SK-N-SH (cell line): ENCODE measurements at places on chromosomes 3 and 15.

DNA sequence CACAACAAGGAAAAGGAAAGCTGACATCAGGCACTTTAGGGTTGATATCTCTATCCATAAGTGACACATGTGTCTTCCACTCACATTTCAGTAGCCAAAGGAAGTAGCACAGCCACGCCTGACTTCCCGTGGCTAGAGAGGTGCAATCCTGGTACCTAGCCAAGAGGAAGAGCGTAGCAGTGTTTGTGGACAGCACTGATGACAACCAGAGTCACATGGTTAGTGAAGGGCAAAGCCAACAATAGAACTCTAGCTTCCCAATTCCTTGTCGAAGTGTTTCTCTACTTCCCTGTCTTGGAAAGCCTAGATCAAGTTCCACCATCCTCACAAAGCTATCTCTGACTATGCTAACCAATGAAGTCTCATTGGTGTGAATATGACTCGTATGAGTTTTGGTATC is 189.2 kb downstream of the RSL24D1 start:
- DNase-seq, result no peak

DNA sequence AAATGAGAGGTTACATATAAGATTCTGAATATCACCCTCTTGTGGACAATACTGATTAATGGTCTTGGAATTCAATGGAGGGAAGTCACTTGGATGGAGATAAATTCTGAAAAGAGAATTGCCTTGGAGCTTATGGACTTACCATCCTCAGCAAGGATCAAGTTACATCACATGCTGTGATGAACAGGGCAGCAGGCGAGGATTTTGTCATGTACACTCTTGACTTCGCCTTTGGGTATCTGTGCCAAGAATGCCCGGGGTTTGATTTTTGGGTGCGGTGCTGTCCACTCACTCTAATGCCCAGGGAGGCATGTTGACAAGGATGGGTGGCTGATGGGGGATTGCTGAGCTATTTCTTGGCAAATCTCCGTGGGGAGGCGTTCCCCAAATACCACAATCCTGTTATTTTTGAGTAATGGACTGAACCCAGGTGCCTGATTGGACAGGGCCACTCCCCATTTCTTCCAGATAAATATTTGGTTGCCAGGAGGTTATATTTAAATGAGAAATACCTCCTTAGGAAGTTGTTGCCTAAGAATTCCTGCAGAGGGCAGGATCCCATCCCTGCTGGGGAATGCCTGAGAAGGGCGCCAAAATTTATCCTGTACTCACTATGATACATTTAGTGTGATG is 96.3 kb downstream of the TPRG1 start:
- DNase-seq, result no peak

DNA sequence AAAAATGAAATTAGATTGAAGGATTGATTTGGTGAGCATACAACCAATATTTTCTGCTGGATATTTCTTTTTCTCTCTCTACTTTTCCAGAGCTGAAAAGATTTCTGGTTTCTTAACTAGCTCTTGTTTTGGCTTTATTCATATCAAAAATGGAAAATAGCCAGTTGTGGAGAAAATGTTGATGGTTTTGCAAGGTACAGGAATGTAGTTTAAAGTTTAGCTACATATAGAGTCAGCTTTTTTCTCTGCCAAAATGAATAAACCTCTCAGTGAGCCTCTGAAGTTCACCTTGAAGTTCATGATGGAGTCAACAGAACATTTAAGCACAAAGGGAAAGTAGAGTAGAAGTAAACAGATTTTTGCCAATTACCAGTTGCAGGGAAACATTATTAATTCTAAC is 720.5 kb upstream of the ALCAM start:
- DNase-seq, result no peak

GRCh38 chr15:93195109-93195508 is 106.1 kb upstream of the RGMA start:
- no peak for DNase-seq

DNA sequence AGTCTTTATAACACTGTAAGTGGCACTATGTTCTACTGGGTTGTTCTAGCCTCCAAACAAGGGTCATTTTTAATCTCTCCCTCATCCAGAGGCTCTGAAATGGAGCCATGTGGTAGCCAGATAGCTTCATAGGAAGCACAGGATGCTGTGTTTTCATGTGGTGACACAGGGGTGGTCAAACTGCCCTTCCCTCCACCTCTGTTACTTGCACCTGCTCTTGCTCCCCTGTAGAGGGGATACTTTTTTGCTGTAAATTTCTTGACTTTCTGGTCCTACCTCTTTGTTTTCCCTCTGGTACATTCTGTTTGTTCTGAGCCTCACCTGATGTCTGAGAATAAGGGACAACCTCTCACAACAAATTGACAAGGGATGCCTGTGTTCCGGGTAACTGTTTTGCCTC is 76.8 kb downstream of the EPHB1 start:
- DNase-seq, result no peak

DNA sequence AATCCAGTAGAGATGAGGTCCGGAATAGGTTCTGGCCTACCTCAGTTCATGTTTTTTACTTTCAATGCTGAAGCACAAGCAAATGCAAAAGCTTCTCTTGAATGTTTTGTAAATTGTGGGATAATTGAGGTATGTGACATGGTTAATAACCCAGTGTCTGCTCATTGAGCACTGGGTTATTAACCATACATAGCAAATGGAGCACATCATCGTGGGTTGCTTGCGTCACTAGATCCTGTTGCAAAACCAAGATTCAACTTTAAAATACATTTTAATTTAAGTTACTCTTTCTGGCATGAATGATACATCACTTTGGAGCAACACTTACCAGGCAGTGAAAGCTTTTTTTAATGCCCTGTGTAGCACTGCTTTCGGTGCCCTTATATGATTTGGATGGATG is 165.6 kb downstream of the IGF1R start:
- DNase-seq, result no peak

DNA sequence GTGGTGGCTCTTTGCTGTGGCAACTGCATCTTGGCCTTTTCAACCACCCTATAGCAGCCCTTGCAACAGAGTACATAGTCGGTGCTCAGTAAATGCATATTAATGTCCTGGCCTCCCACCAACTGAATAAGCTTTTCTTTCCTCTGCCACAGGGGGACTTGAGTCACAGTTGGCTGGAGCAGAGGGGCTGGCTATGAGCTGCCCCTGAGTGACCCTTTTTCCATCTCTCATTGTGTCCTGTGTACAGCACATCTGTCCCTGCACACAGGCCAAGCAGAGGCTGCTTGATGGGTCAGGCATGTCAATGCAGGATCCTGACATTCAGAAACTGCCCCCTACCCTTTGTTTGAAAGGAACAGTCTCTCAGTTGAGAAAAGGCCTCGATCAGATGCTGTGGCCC is 22.4 kb downstream of the SPSB4 start:
- DNase-seq, result no peak

DNA sequence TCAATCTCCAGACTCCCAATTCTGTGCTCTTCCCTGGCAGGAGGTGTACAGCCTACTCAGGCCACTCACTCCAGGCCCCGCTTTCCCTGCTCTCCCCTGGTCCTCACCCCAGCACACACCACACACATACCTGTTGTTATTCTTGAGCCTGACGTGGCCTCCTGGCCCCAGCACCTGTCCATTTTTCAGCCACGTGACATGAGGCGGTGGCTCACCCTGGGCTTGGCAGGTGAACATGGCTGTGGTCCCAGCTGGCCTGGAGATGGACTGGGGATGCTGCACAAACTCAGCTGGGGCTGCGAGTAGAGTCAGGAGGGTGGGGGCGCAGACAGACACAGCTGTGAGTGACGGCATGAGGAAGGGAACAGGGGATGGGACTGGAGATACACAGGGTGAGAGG is 27.3 kb downstream of the RNU5B-1 start:
- peak; percentile 20 for DNase-seq

DNA sequence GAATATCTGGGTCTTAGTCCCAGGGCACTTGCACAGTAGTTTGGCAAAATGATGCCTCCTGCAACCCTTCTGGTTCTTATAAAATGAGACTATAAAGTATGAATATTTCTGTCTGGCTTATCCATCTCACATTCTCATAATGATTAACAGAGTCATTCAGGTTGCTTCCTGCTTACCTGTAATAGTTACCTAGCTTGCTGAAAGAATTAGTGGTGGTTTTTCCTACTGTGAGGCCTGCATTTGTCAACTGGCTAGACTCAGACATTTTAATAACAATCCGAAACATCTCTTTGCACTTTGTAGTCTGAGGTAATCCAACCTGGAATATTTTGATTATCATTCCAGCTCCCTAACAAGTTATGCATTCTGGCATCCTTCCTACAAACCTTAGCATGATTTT is 75.6 kb upstream of the POU1F1 start:
- DNase-seq, result no peak

GRCh38 chr3:51539291-51539941 is 897 bp downstream of the RAD54L2 start:
- DNase-seq, result peak; percentile 51

DNA sequence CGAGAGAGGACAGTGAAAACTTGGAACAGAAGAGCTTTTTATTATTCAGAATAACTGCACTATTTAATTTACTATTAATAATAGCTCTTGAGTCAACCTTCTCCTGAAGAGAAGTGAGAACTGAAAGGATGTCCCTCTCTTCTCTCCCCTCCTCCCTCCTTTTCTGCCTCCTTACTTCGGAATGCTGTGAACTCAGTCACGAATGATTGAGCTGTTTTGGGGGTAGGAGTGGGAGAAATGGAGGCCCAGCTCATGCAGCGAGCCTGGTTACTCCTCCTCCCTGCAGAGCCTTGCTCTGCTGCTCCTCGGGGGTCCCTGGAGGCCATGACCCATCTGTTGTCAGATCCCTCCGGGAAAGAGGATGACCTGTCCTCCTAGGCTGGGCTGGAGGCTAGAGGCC is 20.3 kb upstream of the INSYN1 start:
- no peak for DNase-seq

DNA sequence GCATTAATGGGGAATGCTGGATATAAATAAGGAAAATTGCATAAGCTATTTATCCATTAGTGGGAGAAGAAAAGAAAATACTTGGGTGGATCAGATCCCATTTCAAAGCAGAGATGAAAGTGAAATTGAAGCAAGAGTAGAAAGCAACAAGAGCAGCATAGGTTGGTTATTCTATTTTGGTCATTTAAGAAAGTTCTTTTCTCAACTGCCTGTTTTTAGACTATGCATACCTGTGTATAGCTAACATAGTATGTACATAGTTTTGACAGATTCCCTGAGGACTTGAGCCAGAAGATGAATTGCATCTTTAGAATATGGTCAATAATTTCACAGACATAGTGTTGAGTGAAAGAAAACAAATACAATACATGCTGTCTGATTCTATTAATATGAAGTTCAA is 29.0 kb upstream of the DENND4A start:
- no peak for DNase-seq

- DNase-seq, result no peak
Observed at GRCh38 chr3:178519701-178520100, 16.5 kb upstream of the KCNMB2 start.

DNA sequence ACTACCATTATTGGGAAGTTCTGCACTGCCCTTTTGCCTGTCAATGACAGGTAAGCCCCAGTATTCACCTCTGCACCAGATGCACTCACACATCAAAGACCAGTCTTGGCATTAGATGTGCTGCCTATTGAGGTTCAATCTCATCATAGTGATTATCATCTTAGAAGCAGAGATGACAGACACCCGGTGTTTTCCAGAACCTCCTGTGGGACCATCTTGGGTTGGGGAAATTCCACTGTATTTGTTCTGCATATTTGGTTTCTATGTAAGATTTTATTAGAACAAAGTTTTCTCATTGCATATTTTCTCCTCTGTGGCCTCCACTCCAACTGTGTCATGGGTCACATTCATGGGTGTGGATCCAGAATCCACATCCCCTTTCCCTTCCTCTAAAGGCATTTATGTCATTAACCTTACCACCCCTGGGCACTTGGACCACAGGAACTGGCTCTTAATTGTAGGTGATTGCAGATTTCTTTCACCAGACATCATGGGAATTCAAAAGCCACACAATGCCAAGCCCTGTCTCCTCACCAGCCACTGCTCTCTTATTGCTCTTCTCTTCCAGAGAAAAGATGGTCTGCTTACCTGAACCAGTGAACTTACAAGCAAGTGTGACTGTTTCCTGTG is 31.2 kb downstream of the PLA1A start:
- no peak for DNase-seq

DNA sequence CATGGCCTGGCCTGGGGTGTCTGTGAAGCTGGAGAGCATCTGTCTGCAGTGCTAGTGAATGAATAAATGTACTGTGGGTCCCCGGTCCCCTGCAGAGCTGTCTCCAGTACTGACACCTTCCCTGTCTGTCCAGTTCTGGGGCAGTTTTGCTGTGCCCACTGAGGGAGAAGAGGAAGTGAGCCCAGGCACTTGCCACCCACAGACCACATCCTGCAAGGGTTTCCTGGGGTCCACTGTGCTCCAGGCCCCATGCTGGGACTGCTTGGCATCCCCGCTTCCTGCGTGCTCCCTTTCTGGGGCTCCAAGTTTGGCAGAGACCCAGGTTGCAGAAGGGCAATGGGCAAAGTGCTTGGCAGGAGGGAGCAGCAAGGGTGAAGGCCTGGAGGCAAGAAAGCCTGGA is 4.9 kb upstream of the SLC6A6 start:
- no peak for DNase-seq

- DNase-seq, result no peak
Observed at GRCh38 chr3:72127844-72128243, 342.9 kb upstream of the PROK2 start.

DNA sequence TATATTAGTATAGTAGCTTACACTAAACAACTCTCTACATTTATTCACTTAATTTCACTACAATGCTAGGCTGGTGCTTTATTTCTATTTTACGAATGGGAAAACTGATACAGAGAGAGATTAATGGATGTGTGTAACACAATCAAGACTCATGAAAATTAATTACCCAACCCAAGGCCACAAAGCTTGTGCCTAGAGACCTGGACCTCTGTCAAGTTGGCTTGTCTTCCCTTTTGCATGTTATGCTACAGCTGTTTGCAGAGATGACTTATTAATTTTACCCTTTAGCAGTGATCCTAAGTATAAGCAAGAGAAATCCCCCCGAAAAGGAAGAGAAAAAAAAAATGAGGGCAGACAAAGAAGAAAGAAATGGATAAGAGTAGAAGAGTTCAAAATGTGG is 162.5 kb downstream of the C3orf38 start:
- no peak for DNase-seq

GRCh38 chr3:127690823-127691452 is 18.2 kb downstream of the ABTB1 start:
- peak; percentile 73 for DNase-seq

- DNase-seq, result no peak
Observed at GRCh38 chr15:38853608-38854007, 289.0 kb upstream of the RASGRP1 start.

- DNase-seq, result peak; percentile 96
Observed at GRCh38 chr15:59437817-59438624, at the start of gene FAM81A. TSS of gene FAM81A (plus strand) at chr15:59438186. CDS start at chr15:59458627, 20,441 bp downstream.

GRCh38 chr15:36724493-36724892 is 145.1 kb downstream of the CDIN1 start:
- no peak for DNase-seq

GRCh38 chr3:35871009-35871408 is 231.7 kb downstream of the ARPP21 start:
- DNase-seq, result no peak

- peak; percentile 86 for DNase-seq
Observed at GRCh38 chr3:197010556-197011351, 18.9 kb downstream of the MELTF start.
